ENCODE measurements at places on chromosomes 2 and 18.

DNA sequence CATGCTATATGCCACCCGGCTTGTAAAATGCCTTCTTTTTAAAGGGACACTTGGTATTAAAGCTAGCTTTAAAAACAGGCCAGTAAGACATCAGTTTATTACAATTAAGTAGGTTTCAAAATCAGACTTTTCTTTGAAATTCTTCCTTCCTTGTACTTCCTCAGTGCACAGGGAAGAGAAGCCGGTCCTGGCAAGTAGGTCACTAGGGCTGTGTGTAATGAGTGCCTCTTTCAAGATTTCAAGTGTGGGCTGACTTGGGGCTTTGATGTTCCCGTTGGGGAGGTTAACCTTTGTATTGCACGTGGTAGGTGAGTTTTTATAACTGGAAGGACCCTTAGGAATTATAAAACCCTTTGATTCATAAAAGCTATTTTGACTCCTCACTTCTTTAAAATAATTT is 566.4 kb upstream of the ID2 start:
- DNase-seq = no peak

DNA sequence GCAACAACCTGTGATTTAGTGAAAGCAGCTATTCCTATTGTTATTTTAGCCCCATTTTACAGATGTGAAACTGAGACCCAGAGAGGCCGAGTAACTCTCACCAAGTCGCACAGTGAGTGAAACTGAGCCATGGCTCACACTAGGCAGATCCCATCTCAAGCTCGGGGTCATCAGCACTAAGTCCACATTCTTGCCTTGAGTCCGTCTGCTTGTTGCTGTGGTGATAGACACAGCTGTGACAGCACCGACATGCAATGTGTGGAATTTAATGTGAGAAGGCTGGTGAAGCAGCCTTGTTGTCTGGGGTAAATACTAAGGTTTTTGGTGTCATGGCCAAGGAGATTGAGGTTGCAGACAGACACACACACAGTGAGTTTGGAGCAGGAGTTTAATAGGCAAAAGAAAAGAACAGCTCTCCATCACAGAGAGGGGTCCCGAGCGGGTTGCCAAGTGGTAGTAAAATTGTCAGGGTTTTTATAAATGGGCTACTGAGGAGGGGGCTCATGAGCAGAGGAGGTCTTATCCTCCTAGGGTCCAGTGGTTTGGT is 40.2 kb upstream of the GMCL1 start:
- DNase-seq = no peak

DNA sequence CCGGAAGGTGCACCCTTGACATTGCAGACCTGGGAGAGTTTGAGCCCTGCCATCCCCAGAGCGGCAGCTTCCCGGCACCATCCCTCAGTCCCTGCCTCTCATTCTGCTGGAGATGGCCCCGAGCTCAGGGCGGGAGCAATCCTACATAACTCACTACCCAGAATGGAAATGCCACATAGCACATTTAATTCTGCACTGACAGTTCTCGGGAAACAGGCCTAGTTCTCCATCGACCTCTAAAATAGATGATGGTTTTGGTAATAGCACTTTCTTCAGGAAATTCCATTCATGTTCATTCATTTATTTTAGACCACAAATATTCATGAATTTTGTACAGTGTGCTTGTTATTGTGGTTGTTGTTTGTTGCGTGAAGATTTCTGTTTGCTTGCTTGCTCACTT is 92.9 kb upstream of the SLC14A2 start:
- no peak for DNase-seq

DNA sequence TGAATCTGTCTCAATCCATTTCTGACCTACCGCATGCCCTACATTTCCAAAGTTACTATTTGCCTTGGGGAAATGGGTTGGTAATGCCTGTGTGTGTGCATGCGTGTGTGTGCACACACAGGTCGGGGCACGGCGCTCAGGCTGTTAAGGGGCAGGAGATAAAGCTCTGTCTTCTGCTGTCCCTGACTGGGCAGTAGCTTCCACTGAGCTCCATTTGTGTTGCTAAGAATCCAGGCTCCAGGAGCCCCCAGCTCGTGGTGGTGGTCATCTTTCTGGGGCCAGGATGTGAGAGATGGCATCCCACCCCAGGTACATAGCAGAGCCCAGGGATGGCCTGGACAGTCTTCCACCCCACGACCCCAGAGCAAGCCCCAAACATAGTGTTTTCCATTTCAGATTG is 66.7 kb upstream of the HS6ST1 start:
- DNase-seq = no peak

DNA sequence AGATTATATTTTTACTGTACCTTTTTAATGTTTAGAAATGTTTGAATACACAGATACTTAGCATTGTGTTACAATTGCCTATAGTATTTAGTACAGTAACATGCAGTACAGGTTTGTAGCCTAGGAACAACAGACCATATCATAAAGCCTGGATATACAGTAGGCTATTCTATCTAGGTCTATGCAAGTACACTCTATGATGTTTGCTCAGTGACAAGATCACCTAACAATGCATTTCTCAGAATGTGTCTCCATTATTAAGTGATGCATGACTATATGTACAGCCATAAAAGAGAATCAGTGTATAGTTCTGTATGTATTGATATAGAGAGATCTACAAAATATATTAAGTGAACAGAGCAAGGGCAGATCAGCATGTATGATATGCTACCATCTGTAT is 616.4 kb downstream of the XIRP2 start:
- no peak for DNase-seq
